Neural crest cell (in vitro differentiated cells): ENCODE measurements at places on chromosomes 6 and 20. TPM values are rescaled to one million over a fixed set of nuclear protein-coding genes. Genes with fewer than 3 reads are reported as not detected.

BPI gene
- total RNA-seq: not detected in 2 replicates

C6orf163 gene
- total RNA-seq: 3.5 and 4.5 TPM in 2 replicates

GRCh38 chr20:18742841-18743240 is 70.7 kb upstream of the SCP2D1 start:
- DNase-seq: no peak

GRCh38 chr6:153727885-153728284 is 311.2 kb upstream of the OPRM1 start:
- DNase-seq: no peak

DNA sequence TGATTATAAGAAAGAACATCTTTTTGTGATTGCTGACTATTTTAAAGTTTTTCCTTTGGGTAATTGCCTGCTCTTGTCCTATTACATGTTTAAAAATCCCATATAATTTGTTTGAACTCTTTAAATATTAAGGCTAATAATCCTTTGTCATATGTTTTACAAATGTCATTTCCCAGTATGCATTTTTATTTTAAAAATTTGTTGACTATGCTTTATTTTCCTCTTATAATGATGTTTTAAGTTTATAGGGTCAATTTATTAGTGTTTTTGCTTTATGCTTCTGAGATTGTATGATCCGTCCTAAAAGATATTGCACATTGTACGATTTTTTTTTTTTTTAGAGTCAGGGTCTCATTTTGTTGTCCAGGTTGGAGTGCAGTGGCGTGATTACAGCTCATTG is 297.2 kb downstream of the RNF144B start:
- no peak for DNase-seq

DNA sequence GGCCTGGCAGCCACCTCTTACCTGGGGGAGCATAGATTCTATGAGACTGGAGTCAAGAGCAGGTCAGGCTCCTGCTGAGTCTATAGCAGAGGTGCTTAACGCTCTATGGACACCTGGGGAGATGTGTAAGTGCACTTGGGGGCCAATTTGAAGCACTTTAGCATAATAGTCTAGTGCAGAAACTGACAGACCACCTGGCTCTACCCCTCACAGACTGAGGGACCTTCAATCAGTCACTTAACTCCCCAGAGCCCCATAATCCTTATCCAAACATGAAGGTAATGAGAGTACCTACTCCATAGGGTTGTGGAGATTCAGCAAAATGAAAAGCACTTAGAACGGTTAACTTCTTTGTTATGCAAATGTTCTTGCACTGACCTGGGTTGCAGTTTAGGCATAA is 87.3 kb upstream of the SLC22A16 start:
- DNase-seq: no peak

DNA sequence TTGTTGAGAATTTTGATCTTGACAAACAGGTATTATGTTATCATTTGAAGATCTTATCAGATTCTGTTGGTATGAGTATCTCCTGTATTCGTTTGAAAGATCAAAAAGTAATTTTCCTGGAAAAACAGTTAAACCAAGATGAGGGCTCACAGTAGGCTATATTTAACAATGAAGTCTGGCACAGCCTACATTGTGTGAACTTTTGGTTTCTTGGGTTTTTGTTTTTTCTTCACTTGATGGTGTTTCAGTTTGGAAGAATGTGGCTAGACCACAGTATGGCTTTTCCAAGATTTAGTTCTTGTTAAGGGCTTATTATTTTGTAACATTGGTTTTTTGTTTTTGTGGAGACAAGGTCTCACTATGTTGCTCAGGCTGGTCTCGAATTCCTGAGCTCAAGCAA is 306.4 kb downstream of the CDKAL1 start:
- DNase-seq: no peak

DNA sequence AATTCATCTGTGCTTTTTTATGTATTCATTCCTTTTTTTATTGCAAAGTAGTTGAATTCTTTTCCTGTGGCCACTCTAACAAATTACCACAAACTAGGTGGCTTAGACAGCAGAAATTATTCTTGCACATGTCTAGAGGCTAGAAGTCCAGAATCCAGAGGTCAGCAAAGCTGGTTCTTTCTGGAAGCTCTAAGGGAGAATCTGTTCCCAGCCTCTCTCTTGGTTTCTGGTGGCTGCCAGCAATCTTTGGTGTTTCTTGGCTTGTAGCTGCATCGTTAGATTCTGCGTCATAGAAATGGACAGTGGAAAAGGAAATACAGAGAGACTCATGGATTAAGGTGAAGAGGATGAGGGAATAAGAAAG is 39.3 kb downstream of the GSTA2 start:
- no peak for DNase-seq

GRCh38 chr6:83226517-83226916 is 33.4 kb downstream of the RWDD2A start:
- no peak for DNase-seq

DNA sequence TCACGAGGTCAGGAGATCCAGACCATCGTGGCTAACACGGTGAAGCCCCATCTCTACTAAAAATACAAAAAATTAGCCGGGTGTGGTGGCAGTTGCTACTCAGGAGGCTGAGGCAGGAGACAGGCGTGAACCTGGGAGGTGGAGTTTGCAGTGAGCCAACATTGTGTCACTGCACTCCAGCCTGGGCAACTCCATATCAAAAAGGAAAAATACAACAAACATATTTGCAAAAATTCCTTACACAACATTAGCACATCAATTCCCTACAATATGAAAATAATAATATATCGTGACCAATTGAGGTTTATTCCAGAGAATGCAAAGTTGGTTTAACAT is 38.8 kb upstream of the PLEKHG1 start:
- no peak for DNase-seq

DNA sequence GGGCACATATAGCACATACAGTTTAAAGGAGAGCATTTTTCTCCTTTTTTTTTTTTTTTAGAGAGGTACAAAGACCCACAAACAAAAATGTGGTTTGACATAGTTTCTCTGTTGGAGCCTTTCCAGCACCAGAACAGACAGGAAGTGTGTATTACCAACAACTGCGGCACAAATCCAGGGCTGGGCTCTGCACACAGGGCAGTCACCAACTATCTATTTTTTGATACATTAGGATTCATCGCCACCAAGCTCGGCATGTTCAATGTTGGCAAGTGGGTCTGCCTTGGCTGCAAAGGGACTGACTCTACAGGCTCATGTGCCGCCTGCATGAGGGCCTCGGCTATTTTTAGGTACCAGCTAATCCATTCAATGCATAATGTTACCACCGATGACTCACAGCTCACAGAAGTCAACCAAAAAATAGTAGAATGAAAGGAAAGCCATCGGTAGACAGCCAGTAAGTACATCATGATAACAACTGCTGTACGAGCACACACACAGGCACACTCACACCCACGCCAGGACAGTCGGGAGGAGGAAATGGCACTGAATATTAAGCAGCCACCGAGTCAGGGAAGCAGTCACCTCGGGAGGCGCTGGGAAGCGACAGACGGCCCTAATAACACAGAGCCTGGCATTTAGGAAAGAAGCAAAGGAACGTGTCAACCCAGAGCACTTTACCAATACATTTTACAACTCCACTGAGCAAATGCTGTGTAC is 81.6 kb downstream of the GMPR start:
- DNase-seq: no peak

DNA sequence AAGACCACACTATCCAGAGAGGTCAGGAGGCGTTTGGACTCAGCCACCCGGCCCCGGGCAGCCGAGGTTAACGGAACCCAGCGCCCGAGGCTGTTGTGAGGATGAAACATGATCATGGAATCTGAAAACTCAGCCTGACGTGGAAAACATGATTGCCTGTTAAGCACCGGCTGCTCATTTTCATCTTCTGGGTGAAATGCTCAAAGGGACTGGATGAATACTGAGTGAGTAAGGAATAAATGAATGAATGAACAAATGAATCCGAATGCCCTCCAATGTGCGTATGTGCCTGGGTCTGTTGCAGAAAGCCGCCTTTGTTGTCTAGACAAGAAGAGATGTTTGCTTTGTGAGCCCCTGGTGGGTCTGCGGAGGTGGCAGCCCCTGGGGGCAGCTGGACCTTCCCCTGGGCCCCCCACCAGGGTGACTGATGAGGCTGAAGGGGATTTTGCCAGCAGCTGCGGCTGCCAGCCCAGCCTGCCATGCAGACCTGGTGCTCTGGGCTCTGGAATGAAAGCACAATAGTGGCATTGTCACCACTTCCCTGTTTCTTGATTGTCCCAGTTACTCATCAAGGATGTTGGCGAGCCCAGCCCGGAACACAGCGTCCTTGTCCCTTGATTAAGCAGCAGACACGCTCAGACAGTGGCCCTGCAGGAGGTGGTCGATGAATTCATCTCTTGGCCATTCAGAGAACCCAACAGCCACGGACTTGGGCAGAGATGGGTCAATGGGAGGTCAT is 211.1 kb downstream of the ANKRD60 start:
- DNase-seq: peak; percentile 16

DNA sequence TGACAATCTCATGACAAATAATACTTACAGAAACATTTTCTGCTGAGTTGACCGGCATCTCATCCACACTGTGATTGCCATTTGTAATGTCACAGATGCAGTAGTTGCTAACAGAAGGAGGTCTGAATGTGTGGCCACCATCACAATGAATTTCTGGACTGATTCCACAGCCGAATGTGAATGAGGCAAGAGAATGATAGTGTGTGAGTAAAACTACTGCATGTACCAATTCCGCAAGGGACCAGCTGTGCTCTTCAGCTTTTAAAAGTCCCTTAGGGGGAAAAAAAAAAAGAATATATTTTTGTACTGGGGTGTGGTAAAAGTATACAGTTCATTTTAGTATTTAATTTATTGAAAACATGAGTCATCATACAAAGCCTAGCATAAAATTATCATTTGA is 96.2 kb downstream of the SESN1 start:
- no peak for DNase-seq

- DNase-seq: no peak
These were observed 83.3 kb downstream of the SOD2 start for GRCh38 chr6:159609652-159610178.

GRCh38 chr20:49928411-49929141 is 7.6 kb upstream of the RNF114 start:
- peak; percentile 83 for DNase-seq

DNA sequence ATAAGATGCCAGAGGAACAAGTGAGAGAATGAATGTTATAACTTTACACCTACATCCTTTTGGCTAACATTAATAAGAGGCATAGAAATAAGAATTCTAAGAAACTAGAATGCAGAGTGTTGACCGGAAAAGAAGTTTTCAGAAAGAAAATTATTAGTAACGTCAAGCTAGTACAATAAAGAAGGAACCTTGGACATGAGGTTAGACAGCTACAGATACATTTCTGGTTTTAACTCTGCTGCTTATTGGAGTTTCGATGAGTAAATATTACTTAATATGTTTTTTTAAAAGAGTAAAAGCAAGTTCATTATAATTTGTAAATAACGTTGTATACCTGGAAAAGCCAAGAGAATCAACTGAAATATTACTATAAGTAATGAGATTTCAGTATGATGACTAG is 22.7 kb downstream of the TAB2 start:
- no peak for DNase-seq

GRCh38 chr20:17023036-17023435 is 203.8 kb upstream of the PCSK2 start:
- no peak for DNase-seq
